ENCODE measurements at places on chromosomes 12 and 14.
A peak's percentile ranks its signal among the peaks of the same experiment; 100 is the strongest.

DNA sequence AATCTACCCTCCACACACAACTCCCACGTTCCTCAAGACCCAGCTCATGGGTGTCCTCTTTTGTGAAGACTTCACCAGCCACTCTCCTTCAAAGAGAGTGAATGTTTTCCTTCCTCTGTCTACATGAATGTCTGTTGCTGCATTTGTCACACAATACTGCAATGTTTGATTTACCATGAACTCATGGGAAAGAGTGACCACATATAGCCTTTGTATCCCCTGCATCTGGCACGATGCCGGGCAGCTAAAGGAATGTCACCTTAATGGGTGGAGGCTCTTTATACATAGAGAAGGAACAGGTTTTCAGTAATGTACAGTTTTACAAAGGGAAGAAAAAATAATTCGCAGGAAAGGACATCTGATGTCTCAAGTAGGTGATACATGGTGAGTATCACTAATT lies 12.1 kb upstream of the BCDIN3D start:
- no peak for DNase-seq

GRCh38 chr14:58785701-58786100 lies 147.9 kb downstream of the DACT1 start:
- no peak for DNase-seq

DNA sequence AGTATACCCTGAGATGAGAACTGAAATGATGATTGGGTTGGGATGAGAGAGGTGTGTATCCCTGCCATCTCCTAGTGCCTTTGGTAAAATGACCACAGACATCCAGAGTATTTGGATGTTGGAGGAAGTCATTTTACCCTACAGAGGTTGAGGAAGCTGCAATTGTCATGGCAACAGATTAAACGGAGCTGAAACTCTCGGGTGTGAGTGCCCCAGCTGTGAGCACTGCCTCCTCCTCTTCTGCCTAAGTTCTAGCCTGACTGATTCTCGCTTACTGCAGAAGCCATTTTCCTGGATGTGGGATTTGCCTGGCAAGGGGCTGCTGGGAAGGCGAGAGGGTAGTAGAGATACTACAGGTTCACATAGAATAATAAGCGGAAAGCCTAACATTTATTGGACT lies 10.3 kb upstream of the PPP4R4 start:
- no peak for DNase-seq

DNA sequence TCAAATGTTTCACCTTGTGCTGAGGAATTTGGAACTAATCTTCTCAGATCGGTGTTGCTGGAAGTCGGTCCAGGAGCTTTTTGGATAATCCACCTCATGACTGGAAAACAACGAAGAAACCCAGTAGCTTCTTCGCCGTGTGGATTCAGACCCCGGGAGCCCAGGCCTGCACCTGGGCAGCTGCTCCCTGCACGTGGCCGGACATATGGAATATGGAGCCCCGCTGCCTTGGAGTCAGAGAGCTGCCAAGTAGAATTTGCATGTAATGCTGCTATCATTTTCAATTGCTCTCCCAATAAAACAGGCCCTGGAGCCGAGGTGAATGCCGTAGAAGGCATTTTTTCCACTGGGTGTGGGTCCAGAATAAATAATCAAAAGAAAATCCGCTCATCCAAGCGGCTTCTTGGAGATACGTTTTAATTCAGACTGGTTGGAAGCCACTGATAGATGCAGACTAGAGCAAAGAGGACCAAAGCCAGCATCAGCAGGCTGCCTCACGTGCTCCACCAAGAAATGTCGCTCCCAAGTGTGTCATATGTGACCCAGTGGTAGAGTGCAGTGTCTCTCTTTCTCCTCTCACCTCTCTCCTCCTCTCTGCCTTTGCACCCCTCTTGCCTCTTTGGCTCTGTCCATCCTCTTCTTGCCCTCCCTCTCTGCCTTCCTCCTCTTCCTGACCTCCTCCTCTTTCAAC lies 115.3 kb downstream of the ZNF664 start:
- DNase-seq, result no peak

- DNase-seq, result peak; percentile 29
These were observed 258.1 kb downstream of the EGLN3 start for GRCh38 chr14:33692762-33693161.

DNA sequence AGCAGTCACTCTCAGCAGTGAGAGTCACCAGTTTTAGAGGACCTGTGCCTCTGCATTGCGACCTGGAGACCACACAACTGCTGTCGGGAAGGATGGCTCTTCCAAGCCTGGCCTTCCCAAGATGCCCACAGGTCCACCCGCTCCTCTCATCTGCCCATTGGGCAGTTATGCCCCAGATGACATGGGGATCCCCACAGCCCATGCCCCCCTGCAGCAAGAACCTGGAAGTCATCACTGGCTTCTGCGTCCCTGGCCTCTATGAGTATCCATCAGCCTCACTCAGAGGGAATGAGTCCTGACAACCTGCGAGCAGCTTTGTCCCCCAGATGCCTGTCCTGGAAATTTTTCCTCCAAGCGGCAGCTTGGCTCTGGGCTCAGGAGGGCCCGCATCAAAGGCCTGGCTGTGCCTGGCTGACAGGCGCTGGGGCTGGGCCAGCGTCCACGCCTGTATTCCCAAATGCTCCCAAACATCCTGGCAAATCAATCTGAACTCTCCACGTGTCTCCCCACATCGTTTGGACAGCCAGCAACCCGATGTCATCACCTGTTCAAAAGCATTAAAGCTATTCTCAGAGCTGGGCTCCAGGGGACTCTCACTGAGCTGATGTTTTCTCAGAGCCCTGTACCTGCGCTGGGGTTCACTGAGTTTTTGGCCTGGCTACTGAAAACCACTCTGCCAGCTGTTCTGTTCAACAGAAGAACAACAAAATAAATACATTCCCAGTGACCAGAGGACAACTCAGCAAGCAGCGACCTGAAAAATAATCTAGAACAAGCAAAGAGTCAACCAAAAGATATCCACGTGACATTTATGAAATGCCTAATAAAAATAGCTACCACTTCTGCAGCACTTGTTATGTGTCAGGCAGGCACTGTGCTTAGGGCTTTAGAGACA lies 57.8 kb downstream of the CLMN start:
- no peak for DNase-seq

GRCh38 chr12:62599854-62600437 lies 133.3 kb downstream of the MON2 start:
- no peak for DNase-seq

- DNase-seq, result no peak
These were observed 136.5 kb upstream of the CPSF6 start for GRCh38 chr12:69102856-69103255.

DNA sequence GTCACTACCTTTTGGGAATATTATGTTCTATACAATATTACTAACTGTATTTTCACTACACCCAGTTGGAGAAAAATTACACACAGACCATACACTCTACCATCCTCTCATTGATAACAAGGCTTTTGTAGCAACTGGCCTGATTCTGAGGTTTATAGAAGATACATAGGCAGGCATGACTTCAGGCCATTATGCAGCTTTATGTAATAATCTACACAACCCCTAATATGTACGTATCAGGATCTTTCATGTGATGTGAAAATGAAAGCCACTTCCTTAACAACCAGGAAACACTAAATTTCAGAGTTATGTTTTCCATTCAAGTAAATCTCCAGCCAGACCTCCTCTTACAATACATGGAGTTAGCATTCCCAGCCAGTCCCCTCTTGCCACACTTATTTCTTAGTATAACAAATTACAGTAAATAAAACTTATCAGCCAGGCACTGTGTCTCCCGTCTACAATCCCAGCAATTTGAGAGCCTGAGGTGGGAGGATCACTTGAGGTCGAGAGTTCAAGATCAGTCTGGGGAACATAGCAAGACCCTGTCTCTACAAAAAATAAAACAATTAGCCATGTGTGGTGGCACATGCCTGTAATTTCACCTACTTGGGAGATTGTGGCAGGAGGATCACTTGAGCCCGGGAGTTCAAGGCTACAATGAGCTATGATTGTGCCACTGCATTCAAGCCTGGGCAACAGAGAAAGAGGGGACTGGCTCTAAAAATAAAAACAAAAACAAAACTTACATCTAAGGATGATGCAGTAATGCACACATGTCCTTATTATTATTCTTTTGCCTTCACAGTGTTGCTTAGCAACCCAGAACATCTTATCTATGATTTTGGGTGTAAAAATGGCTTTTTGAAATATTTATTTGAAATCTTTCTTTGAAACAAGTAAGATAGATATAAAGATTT lies 10.4 kb upstream of the OSBPL8 start:
- no peak for DNase-seq

DNA sequence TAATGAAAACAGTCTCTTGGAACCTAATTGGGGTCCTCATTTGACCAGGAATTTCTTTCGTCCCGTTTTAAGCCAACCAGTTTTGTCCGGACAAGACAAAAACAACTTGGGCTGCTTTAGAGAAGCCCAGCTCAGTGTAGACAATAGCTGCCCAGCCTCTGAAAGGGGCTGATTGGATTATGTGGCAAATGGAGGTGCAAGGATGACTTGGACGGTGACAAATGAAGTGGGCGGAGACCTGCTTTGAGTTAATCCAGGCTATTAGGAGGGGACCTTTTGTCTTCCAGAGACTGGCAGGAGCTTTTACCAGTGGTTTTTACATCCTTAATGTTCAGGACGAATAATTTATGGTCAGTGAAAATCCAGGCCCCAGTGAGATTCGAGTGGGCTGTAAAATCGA lies 4.8 kb downstream of the MEG3 start:
- DNase-seq, result no peak
